Uterus (tissue), 4 donors: ENCODE measurements at places on chromosomes 4 and X. TPM values are rescaled to one million over a fixed set of nuclear protein-coding genes. Genes with fewer than 3 reads are reported as not detected.
A peak's percentile ranks its signal among the peaks of the same experiment; 100 is the strongest.

CENPVL1 gene
- total RNA-seq, result not detected

GRCh38 chrX:11423362-11423818 lies 130.2 kb downstream of the AMELX start:
- DNase-seq, result no peak

TCEAL6 gene
- total RNA-seq, result 13.6 TPM

DNA sequence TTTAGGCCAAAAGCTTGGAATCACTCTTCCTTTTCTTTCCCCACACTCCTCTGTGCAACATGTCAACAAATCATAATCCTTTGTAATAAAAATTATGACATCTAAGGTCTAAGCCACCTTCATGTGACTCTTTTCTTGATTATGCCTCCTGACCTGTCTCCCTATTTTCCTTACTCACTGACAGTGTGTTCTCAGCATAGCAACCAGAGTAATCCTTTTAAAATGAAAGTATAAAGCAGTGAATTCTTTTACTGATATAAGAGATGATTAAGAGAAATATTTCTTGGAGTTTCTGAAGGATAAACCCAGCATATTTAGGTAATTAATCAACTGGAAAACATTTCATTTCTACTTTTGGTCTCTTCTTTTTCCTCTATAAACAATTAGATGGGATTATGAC lies 44.7 kb downstream of the USO1 start:
- no peak for DNase-seq

DNA sequence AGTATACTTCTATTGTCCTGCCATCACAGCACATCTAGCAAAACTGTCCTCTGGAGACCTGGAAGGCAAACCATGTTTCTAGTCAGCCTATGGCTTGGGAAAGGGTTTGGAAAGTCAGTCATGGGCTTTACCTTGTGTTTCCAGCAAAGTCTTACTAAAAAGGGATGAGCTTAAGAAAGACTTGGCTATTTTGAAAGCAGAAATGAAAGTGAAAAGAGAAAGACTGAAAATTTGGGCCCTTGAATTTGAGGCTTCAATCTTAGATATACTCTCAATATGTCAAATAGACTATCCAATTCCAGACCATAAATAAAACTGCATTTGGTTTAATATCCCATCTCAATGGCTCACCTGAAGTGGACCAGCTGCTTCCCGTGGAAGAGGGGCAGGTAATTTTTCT lies 127.9 kb downstream of the ZNF330 start:
- DNase-seq, result no peak

RELL1 gene
- total RNA-seq, result 21.2 TPM

MID2 gene
- 48.8 TPM for total RNA-seq

SPACA5 gene
- not detected for total RNA-seq

KLKB1 gene
- total RNA-seq, result not detected

SPP1 gene
- total RNA-seq, result not detected

DNA sequence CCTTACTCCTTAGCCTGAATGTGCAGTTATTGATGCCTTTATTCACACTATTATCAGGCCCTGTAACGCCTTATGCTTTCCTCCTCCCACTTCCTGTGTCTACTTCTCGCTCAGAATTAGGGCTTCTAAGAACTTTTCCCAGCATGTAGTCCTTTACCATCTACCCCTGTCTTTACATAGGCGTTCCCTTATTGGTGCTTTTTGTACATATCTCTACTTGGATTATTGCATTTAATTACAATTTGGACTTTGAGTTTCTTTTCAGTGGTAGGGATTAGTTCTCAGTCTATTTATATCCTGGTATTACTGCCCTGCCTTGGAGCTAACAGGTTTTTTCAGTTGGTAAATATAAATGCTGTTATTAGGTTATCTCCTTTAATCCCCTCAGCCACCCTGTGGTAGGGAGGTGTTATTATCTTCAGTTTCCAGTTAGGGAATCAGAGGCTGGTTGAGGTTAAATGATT lies 84.0 kb downstream of the RBPJ start:
- no peak for DNase-seq

PRRG3 gene
- total RNA-seq, result 2.3 TPM

DNA sequence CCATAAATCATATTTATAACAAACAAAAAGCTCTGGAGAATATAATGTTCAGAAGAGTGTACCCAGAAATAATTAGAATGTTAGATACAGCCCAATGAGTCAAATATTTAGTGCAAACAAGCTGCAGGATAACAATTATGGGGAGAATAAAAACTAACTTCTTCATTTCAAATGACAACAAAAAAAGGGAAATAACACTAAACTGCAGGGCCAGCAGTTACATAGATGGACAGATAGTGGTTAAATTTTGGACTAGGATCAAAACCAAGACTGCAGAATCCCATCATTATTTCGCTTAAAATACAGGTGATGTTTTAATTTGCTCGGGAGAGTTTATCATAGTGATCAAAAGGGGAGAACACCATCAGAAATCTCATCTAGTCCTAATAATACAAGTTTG lies 617 bp upstream of the GPR34 start:
- no peak for DNase-seq

DGKQ gene
- total RNA-seq, result 12.0 TPM

DNA sequence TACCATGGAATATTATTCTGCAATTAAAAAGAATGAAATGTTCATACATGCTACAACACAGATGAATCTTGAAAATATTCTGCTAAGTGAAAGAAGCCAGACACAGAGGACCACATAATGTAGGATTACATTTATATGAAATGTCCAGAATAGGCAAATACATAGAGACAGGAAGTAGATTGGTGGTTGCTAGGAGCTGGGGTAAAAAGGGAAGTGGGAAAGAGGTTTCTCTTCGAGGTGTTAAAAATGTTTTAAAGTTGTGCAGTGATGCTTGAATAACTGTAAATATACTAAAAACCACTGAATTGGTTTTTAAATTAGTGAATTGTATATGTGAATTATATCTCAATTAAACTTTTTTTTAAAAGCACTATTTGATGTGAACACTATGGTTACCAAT lies 3.6 kb upstream of the NXT2 start:
- no peak for DNase-seq

DNA sequence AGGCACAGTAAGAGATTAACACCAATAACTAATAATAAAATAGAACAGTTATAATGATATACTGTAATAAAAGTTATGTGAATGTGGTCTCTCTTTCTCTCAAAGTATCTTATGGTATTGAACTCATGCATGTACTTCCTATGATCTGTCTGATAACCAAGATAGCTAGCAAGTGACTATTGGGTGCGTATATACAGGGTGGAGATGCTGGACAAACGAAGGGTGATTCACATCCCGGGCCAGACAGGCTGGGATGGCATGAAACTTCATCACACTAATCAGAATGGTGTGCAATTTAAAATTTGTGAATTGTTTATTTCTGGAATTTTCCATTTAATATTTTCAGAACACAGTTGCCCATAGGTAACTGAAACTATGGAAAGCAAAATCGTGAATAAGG lies 96.8 kb downstream of the PHEX start:
- no peak for DNase-seq

GLUD2 gene
- total RNA-seq, result 5.4 TPM

DNA sequence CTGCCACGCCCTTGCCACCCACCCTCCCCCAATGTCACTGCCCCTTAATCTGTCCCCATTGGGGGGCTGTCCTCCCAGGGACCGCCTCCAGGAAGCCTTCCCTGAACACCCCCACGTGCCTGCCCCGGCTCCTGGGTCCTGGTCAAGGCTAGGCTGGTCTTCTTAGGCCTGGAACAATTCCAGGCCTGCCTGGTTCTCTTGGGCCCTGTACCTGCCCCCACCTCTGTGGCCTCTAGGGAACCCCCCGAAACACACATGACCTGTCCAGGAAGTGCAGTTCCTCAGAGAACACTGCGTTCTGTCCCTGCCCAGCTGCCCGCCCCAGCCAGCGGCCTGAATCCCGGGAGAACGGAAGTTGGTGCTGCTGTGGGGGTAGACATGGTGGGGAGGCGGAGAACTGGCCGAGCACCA lies 5.1 kb downstream of the MXD4 start:
- peak; percentile 58 for DNase-seq

GRCh38 chr4:8762356-8762755 lies 109.3 kb downstream of the HMX1 start:
- DNase-seq, result no peak

DNA sequence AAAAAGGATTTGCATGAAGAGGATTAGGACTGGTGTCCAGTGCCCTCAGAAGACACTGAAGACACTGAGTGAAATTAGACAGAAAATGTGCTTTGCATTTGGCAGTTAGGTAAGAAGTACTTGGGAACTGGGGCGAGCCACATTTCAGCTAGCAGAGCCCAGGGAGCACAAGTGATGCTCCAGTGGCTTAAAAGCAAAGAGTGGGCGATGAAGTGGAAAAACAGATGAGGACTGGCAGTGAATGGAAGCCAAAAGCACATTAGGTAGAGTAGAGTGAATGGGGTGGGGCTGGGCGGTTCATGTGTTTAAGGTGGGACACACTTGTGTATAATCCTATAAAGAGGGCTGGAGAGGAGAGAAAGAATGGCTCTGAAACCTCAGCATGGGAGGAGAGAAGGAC lies 18.4 kb downstream of the DCLK2 start:
- DNase-seq, result no peak

OTUD6A gene
- not detected for total RNA-seq

SHISA3 gene
- total RNA-seq, result 0.59 TPM

CXCL13 gene
- not detected for total RNA-seq

GRCh38 chrX:47272013-47272408 lies 39.2 kb downstream of the USP11 start:
- DNase-seq, result no peak

GDI1 gene
- 115 TPM for total RNA-seq

- DNase-seq, result no peak
Observed at GRCh38 chr4:100889401-100889800, 371.6 kb upstream of the EMCN start.

DNA sequence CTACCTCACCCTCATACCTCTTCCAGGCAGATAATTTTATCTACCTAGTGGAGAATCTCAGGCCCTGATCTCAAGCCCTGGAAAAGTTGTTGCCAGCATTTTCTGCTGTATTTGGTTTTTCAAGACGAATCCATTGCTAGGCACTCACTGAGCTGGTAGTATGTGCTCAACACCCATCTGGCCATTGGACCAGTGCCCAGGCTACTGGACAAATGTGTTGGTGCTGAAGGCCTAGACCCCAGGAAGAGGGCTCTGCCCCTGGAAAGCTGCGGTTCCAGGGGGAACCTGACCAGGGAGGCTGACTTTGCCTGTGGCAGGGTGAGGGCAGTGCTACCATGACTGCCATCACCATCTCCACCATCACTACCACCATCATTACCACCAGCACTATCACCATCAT lies 72.4 kb downstream of the PSAPL1 start:
- no peak for DNase-seq

UCP1 gene
- not detected for total RNA-seq

DNA sequence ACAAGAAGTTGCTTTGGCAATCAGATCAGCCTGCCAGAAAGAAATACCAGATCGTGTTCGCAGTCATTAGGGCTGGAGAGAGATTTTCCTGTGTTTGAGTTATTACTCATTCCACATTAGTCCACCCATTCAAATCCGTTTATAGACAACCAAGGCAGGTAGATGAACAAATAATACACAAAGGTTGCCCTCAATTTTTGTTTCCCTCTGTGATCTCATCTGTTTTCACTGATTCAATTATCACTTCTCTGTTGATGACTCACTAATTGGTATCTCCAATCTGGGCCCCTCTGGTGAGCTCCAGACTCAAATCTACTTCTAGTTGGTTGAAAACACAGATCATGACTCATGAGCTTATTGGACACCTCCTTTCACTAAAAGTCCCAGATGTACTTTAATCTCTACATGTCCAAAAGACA lies 54.5 kb downstream of the CHM start:
- DNase-seq, result no peak

ING2 gene
- 6.6 TPM for total RNA-seq

GRCh38 chr4:71785959-71786358 lies 2.1 kb upstream of the GC start:
- DNase-seq, result no peak

DNA sequence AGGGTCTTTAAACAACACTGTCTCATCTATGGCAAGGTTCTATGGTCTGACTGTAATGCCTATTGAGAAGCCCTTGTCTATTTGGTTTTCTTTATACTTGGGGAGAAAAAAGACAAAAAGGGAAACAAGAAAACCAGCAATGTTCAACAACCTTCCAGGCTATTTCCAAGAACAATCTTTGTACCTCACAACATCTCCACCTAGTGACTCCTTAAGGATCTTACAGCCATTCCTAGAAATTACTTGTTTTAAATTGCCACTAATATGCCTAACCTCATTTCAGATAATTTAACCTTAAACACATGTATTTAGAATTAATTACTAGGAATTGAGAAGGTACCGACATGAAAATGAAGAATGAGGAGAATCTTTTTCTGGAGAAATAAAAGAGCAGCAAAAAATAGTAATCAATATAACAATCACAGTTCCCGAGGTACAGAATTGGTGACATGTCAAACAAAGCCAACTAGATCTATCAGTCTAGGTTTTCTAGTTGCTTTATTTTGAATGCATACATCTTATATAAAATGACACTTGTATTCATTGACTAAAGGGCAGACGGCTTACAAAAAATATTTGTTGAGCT lies 1.6 kb upstream of the RBM46 start:
- no peak for DNase-seq

SLITRK4 gene
- not detected for total RNA-seq

NOX1 gene
- total RNA-seq, result not detected

FRG1 gene
- 25.6 TPM for total RNA-seq

MAGEE1 gene
- total RNA-seq, result 7.2 TPM

MAGEA6 gene
- not detected for total RNA-seq

RTL5 gene
- 9.7 TPM for total RNA-seq

DNA sequence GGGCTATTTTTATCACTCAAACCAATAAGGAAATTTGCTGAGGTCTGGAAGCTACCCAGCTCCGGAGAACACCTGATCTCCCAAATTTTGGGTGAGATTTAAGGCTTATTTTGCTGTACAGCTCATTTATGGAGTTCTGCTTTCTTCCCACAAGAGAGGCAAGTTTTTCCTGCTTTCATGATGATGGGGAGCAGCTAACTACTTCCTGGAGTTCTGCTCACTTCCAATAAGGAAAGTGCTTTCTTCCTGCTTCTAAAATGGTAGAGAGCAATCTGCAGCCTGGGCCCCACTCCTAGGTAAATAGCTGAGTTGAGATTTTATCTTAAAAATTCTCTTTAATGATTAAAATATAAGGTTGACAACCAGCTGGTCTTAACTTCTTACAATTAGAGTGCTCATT lies 606.0 kb upstream of the HTR2C start:
- no peak for DNase-seq

FAAH2 gene
- total RNA-seq, result 4.8 TPM

SMR3B gene
- not detected for total RNA-seq

DNA sequence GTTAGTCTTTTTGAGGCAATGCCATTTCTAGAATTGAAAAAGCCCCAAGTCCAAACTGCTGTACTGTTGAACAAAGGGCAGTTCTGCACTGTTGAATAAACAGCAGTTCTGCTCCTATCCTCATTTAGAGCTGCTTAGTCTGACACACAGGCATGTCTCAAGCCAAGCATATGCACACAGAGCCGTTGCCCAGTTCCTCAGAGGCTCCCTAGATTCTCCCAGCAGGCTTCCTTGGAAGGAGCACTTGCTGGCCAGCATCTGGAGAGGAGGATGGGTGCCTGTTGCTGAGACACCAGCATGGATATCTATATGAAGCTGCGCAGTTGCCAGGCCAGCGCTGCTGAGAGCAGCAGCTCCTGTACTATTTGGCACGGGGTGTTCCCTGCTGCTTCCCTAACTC lies 138.3 kb upstream of the USP38 start:
- no peak for DNase-seq

GRCh38 chrX:16433021-16433420 lies 216.9 kb upstream of the S100G start:
- no peak for DNase-seq
